Right cardiac atrium (tissue), 5 donors: ENCODE measurements at places on chromosomes 1 and 21.

- DNase-seq, result no peak
Observed at GRCh38 chr1:180754453-180754852, 122.6 kb downstream of the XPR1 start.

- DNase-seq, result no peak
Observed at GRCh38 chr1:179881642-179882252, 338 bp upstream of the TOR1AIP1 start.

GRCh38 chr1:47178020-47178419 lies 11.8 kb downstream of the PDZK1IP1 start:
- DNase-seq, result no peak

- DNase-seq, result no peak
Observed at GRCh38 chr1:87864676-87865075, 536.0 kb downstream of the LMO4 start.

GRCh38 chr1:109885589-109885988 lies 25.1 kb upstream of the CSF1 start:
- DNase-seq, result no peak
